ENCODE measurements at places on chromosomes 7 and 10. TPM values are rescaled to one million over a fixed set of nuclear protein-coding genes. Genes with fewer than 3 reads are reported as not detected.

CHN2 gene
- total RNA-seq, result 34.0 TPM

CLRN3 gene
- 6.6 TPM for total RNA-seq

ERV3-1 gene
- total RNA-seq, result 31.6 TPM

PDE6C gene
- not detected for total RNA-seq

MRPS33 gene
- total RNA-seq, result 74.6 TPM

COA1 gene
- total RNA-seq, result 75.3 TPM

ITGA8 gene
- total RNA-seq, result 10.1 TPM

GRCh38 chr7:66170309-66171231 is 34.6 kb upstream of the TPST1 start:
- H3K27me3 ChIP-seq, result no peaks in the 10 kb centered on the region
- no peak for DNase-seq
- no peak overlapping the region for H3K27ac ChIP-seq
- H3K4me3 ChIP-seq, result no peak overlapping the region

- no peak for DNase-seq
- H3K36me3 ChIP-seq, result no peaks in the 10 kb centered on the region
- H3K4me1 ChIP-seq, result peaks cover 20% of the 10 kb centered on the region
- H3K27me3 ChIP-seq, result peaks cover 58% of the 10 kb centered on the region
- H3K4me3 ChIP-seq, result peak overlapping the region; percentile 82
- no peak overlapping the region for H3K27ac ChIP-seq
Measured at GRCh38 chr10:97196223-97197029, 10.7 kb upstream of the SLIT1 start.

DNA sequence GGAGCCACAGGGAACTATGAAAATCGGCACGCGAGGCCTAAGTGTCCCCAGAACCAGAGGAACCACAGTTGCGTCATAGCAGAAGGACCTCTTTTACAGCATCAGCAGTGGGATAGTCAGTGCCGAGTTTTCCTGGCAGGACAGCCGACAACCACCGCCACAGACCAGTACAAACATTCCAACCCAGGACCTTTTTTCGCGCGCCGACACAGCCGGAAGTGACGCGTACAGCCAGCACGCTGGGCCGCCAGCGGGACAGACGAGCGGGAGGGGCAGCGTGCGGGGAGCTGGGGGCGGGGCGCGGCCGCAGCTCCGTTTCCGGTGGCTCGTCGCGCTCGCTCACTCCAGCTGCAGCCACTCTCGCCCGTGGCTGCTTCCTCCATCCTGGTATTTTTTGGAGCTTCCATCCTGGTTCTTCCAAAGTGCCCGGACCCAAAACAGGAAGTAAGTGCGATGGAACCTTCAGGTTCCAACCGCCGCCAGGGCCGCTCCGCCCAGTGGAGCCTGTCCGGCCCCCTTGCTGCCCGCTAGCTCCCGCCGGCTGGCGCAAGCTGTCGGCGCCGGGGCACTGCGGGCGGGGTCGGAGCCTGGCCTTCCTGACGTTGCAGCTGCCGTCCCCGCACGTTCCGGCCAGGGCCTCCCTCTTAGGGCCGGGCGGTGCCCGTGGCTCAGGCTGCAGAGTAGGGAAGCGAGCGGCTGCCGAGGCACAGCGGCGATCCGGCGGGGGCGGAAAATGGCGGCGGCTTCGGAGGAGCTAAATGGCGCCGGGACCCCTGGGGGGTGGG is at the start of gene DMTF1:
Gene DMTF1 (plus strand): TSS at position 342 of the 785 bp plus-strand sequence. CDS start 12,489 bp downstream, outside the sequence.
- peaks cover 31% of the 10 kb centered on the region for H3K4me1 ChIP-seq
- DNase-seq, result peak; percentile 94
- H3K27ac ChIP-seq, result peak within 1 kb of the TSS; percentile 99
- no peaks in the 10 kb centered on the region for H3K27me3 ChIP-seq
- H3K4me3 ChIP-seq, result peak within 1 kb of the TSS; percentile 95

GRCh38 chr10:123634221-123634620 is 31.9 kb upstream of the GPR26 start:
- no peaks in the 10 kb centered on the region for H3K36me3 ChIP-seq
- peaks cover 55% of the 10 kb centered on the region for H3K27me3 ChIP-seq
- no peak overlapping the region for H3K4me3 ChIP-seq
- no peak for DNase-seq
- H3K4me1 ChIP-seq, result no peaks in the 10 kb centered on the region
- H3K27ac ChIP-seq, result no peak overlapping the region

DNA sequence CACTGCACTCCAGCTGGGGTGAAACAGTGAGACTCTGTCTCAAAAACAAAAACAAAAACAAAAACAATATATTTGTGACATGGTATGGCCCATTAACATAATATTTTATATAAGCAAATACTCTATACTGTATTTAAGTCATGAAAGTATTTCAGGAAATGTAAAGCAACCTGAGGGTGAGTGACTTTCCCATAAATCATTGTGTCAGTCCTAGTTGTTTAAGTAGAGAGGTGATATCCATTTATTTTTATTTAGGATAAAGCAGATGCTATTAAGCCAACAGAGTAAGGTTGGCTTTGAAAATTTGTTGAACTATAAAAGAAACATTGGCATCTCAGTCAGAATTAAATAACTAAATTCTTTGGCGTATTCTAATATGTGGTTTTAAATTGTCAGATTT is 60.5 kb downstream of the MKLN1 start:
- H3K4me1 ChIP-seq, result peaks cover 9% of the 10 kb centered on the region
- no peaks in the 10 kb centered on the region for H3K27me3 ChIP-seq
- H3K27ac ChIP-seq, result no peak overlapping the region
- peaks cover 17% of the 10 kb centered on the region for H3K36me3 ChIP-seq
- no peak overlapping the region for H3K4me3 ChIP-seq

GRCh38 chr10:102246261-102246660 is 929 bp downstream of the GBF1 start:
- H3K4me3 ChIP-seq, result peak overlapping the region; percentile 99
- H3K4me1 ChIP-seq, result peaks cover 27% of the 10 kb centered on the region
- no peak for DNase-seq
- H3K36me3 ChIP-seq, result peaks cover 7% of the 10 kb centered on the region

GRCh38 chr7:31078363-31078990 is 26.4 kb downstream of the ADCYAP1R1 start:
- peaks cover 7% of the 10 kb centered on the region for H3K4me1 ChIP-seq
- no peak for DNase-seq
- no peak overlapping the region for H3K4me3 ChIP-seq
- no peaks in the 10 kb centered on the region for H3K36me3 ChIP-seq

- no peak for DNase-seq
- H3K36me3 ChIP-seq, result no peaks in the 10 kb centered on the region
- H3K27ac ChIP-seq, result peak overlapping the region; percentile 6
- peaks cover 8% of the 10 kb centered on the region for H3K27me3 ChIP-seq
- H3K4me1 ChIP-seq, result peaks cover 53% of the 10 kb centered on the region
Measured at GRCh38 chr10:76428551-76429367, 997.3 kb downstream of the LRMDA start.

GRCh38 chr7:128944487-128945236 is 6.9 kb downstream of the IRF5 start:
- no peaks in the 10 kb centered on the region for H3K36me3 ChIP-seq
- peaks cover 21% of the 10 kb centered on the region for H3K27me3 ChIP-seq
- DNase-seq, result no peak
- no peak overlapping the region for H3K27ac ChIP-seq
- H3K4me3 ChIP-seq, result no peak overlapping the region
- H3K4me1 ChIP-seq, result no peaks in the 10 kb centered on the region

DNA sequence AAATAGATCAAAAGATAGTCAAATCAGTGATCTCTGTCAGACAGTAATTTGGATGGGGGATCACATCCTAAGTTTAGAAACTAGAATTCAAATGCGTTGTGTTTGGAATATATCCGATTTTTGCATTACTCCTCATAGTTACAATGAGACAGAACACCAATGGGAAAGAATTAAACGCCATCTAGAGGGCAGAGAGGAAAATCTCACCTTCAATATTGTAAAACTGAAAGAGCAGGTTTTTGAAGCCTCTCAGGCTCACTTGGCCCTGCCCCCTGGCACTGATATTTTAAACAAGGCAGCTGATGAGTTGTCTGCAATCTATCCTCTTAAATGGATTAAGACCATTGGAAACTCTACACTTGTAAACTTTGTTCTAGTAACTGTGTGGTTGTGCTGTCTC is 17.7 kb downstream of the FRG2B start:
- H3K4me3 ChIP-seq, result no peak overlapping the region
- no peaks in the 10 kb centered on the region for H3K36me3 ChIP-seq
- H3K27me3 ChIP-seq, result no peaks in the 10 kb centered on the region
- no peak for DNase-seq
- no peak overlapping the region for H3K27ac ChIP-seq

GRCh38 chr10:49138361-49138891 is 4.6 kb upstream of the FAM170B start:
- no peaks in the 10 kb centered on the region for H3K36me3 ChIP-seq
- no peaks in the 10 kb centered on the region for H3K4me1 ChIP-seq
- no peak overlapping the region for H3K4me3 ChIP-seq
- peaks cover 19% of the 10 kb centered on the region for H3K27me3 ChIP-seq
- no peak for DNase-seq

- peaks cover 19% of the 10 kb centered on the region for H3K36me3 ChIP-seq
- H3K27me3 ChIP-seq, result no peaks in the 10 kb centered on the region
- H3K4me1 ChIP-seq, result peaks cover 15% of the 10 kb centered on the region
- no peak overlapping the region for H3K4me3 ChIP-seq
- H3K27ac ChIP-seq, result no peak overlapping the region
Measured at GRCh38 chr7:43721193-43721806, 8.0 kb downstream of the COA1 start.

DNA sequence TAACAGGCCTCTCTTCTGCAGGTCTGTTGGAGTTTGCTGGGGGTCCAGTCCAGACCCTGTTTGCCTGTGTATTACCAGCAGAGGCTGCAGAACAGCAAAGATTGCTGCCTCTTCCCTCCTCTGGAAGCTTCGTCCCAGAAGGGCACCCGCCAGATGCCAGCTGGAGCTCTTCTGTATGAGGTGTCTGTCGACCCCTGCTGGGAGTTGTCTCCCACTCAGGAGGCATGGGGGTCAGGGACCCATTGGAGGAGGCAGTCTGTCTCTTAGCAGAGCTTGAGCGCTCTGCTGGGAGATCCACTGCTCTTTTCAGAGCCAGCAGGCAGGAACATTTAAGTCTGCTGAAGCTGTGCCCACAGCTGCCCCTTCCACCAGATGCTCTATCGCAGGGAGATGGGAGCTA is 361.1 kb upstream of the NRP1 start:
- H3K27ac ChIP-seq, result no peak overlapping the region
- H3K36me3 ChIP-seq, result no peaks in the 10 kb centered on the region
- H3K4me1 ChIP-seq, result no peaks in the 10 kb centered on the region
- H3K27me3 ChIP-seq, result no peaks in the 10 kb centered on the region
- no peak overlapping the region for H3K4me3 ChIP-seq
- no peak for DNase-seq

- H3K4me1 ChIP-seq, result peaks cover 6% of the 10 kb centered on the region
- peaks cover 22% of the 10 kb centered on the region for H3K27me3 ChIP-seq
- no peak for DNase-seq
- H3K4me3 ChIP-seq, result no peak overlapping the region
- no peak overlapping the region for H3K27ac ChIP-seq
- no peaks in the 10 kb centered on the region for H3K36me3 ChIP-seq
Measured at GRCh38 chr7:150446288-150446938, 4.0 kb upstream of the GIMAP8 start.

DNA sequence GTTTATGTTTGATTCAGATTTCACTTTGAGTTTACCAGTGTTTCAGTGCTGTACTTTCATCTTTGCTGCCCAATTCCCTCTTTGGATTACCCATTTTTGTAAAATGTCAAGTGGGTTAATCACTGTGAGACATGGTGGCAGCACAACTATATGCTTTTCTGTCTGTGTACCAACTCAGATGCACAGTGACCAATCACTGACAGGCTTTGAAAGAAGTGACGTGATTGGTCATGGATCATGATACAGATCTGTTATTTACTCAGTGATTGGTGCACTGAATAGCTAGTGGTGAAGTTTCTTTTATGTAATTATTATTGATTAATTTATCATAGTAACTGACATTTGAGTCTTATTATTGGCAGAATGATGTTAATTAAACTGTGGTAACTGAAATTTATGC is 126.9 kb downstream of the SDK1 start:
- no peak for DNase-seq
- peaks cover 10% of the 10 kb centered on the region for H3K4me1 ChIP-seq
- no peak overlapping the region for H3K4me3 ChIP-seq
- no peaks in the 10 kb centered on the region for H3K27me3 ChIP-seq
- H3K27ac ChIP-seq, result no peak overlapping the region

GRCh38 chr7:158054081-158054480 is 533.5 kb downstream of the PTPRN2 start:
- H3K27ac ChIP-seq, result no peak overlapping the region
- H3K36me3 ChIP-seq, result no peaks in the 10 kb centered on the region
- no peaks in the 10 kb centered on the region for H3K27me3 ChIP-seq
- DNase-seq, result no peak
- no peak overlapping the region for H3K4me3 ChIP-seq

DNA sequence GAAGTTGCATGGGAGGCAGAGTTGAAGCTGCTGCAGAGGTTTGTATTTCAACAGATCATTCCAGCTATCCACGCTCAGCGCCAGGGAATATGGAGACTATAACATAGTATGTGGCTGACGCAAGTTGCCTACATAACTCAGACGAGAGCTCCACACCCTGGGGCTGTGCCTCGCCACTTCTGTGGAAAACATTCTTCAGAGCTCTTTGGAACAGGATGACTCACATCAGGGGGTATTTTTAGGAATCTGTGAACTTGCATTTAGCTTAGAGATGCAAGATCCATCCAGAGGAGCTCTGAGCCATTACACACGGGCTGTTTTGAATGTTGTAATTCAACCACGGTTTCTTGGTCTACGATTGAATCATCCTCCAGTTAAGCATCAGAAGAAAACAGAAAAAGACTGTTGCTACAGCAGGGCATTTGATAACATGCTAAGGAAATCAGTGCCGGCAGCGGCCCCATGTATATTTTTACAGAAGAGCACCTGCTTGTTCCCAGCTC is 481.5 kb upstream of the AKR1E2 start:
- peak overlapping the region; percentile 32 for H3K4me3 ChIP-seq
- DNase-seq, result no peak
- peaks cover 24% of the 10 kb centered on the region for H3K4me1 ChIP-seq
- no peaks in the 10 kb centered on the region for H3K27me3 ChIP-seq

GRCh38 chr7:25714013-25714412 is 438.0 kb upstream of the NFE2L3 start:
- DNase-seq, result no peak
- peaks cover 28% of the 10 kb centered on the region for H3K4me1 ChIP-seq
- H3K4me3 ChIP-seq, result no peak overlapping the region
- H3K27me3 ChIP-seq, result peaks cover 19% of the 10 kb centered on the region
- H3K36me3 ChIP-seq, result no peaks in the 10 kb centered on the region
- no peak overlapping the region for H3K27ac ChIP-seq

All from type B pancreatic cell (in vitro differentiated cells).